ENCODE measurements at places on chromosomes 4 and X. TPM values are rescaled to one million over a fixed set of nuclear protein-coding genes. Genes with fewer than 3 reads are reported as not detected.

GRCh38 chr4:152709675-152710438 is 30.1 kb upstream of the TMEM154 start:
- no peaks in the 10 kb centered on the region for H3K4me1 ChIP-seq
- no peak overlapping the region for H3K4me3 ChIP-seq
- H3K27ac ChIP-seq, result no peak overlapping the region
- no peak for DNase-seq
- H3K27me3 ChIP-seq, result no peaks in the 10 kb centered on the region
- H3K36me3 ChIP-seq, result no peaks in the 10 kb centered on the region

PDGFRA gene
- total RNA-seq, result 0.04 TPM

- H3K4me3 ChIP-seq, result no peak overlapping the region
- no peak overlapping the region for H3K27ac ChIP-seq
- no peaks in the 10 kb centered on the region for H3K27me3 ChIP-seq
- no peak for DNase-seq
These were observed 226.3 kb upstream of the PPARGC1A start for GRCh38 chr4:24116107-24116506.

DSPP gene
- total RNA-seq, result not detected

DNA sequence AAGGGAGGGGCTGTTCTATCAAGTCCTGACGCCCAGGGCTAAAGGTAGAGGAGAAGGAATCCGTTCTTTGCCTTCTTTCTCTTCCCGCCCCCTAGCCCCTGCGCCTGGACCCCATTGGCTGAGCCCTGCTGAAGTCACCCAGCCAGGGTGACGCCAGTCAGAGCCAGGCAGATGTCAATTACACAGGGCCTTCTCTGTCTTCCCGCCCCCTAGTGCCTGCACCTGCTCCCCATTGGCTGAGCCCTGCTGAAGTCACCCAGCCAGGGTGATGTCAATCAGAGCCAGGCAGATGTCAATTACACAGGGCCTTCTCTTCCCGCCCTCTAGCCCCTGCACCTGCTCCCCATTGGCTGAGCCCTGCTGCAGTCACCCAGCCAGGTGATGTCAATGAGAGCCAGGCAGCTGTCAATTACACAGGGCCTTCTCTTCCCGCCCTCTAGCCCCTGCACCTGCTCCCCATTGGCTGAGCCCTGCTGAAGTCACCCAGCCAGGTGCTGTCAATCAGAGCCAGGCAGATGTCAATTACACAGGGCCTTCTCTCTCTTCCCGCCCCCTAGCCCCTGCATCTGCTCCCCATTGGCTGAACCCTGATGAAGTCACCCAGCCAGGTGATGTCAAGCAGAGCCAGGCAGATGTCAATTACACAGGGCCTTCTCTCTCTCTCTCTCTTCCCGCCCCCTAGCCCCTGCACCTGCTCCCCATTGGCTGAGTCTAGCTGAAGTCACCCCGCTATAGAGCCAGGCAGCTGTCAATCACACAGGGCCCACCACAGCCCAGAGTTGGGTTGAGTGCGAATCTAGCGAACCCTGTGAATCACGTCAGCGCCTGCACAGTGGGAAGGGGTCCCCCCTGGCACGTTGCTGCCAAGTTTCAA is 46.4 kb downstream of the ASMT start:
- no peak overlapping the region for H3K4me3 ChIP-seq
- no peaks in the 10 kb centered on the region for H3K36me3 ChIP-seq
- no peaks in the 10 kb centered on the region for H3K27me3 ChIP-seq
- no peaks in the 10 kb centered on the region for H3K4me1 ChIP-seq
- peak; percentile 13 for DNase-seq

- DNase-seq, result no peak
- no peaks in the 10 kb centered on the region for H3K36me3 ChIP-seq
- H3K4me1 ChIP-seq, result peaks cover 10% of the 10 kb centered on the region
- no peaks in the 10 kb centered on the region for H3K27me3 ChIP-seq
These were observed 10.5 kb downstream of the ANTXR2 start for GRCh38 chr4:80062527-80062926.

GRCh38 chrX:23855569-23855968 is 52.2 kb downstream of the APOO start:
- no peak overlapping the region for H3K4me3 ChIP-seq
- H3K27me3 ChIP-seq, result no peaks in the 10 kb centered on the region
- no peak for DNase-seq
- H3K4me1 ChIP-seq, result peaks cover 16% of the 10 kb centered on the region

- no peaks in the 10 kb centered on the region for H3K36me3 ChIP-seq
- no peaks in the 10 kb centered on the region for H3K4me1 ChIP-seq
- H3K27ac ChIP-seq, result no peak overlapping the region
These were observed 76.3 kb downstream of the SOWAHB start for GRCh38 chr4:76821641-76822040.

- H3K27me3 ChIP-seq, result peaks cover 1% of the 10 kb centered on the region
- H3K4me3 ChIP-seq, result no peak within 1 kb of the TSS
- no peaks in the 10 kb centered on the region for H3K4me1 ChIP-seq
These were observed at the start of gene PRDM8 for GRCh38 chr4:80196922-80197573. Gene PRDM8 (plus strand): TSS chr4:80197503. CDS start chr4:80200081, 2,578 bp downstream.

- no peaks in the 10 kb centered on the region for H3K4me1 ChIP-seq
- no peak for DNase-seq
- H3K27me3 ChIP-seq, result no peaks in the 10 kb centered on the region
- no peaks in the 10 kb centered on the region for H3K36me3 ChIP-seq
These were observed 189.9 kb downstream of the TBCK start for GRCh38 chr4:106126062-106126461.

DNA sequence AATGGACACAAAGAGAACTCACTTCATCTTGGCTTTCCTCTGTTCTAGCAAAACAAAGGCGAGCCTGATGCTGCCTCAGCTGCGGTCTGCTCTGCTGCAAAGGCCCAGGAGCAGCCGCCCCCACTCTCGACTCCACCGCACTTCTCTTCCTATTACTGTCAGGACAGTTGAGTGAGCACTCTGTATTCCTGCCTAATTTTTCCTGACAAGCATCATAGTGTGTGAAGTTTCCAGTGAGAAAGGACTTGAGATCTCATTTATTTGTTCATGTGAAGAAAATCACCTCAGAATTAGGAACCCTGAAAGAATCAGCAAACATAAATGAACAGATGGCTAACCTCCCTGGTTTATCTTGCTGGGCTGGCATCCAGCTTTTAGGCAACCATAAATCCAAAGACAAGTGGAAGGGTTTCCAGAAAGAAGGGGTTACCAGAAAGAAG is 15.6 kb downstream of the SCARB2 start:
- no peak for DNase-seq
- peaks cover 55% of the 10 kb centered on the region for H3K4me1 ChIP-seq
- H3K27me3 ChIP-seq, result no peaks in the 10 kb centered on the region
- no peak overlapping the region for H3K27ac ChIP-seq
- H3K4me3 ChIP-seq, result no peak overlapping the region

All from HepG2 (cell line).